GM12892 (cell line): ENCODE measurements at places on chromosomes 1 and 21.

GRCh38 chr1:156153362-156153761 lies at the start of gene SEMA4A:
SEMA4A (plus strand) TSS chr1:156153585; CDS start chr1:156154579, 994 bp downstream.
- DNase-seq = no peak

- no peak for DNase-seq
Measured at GRCh38 chr1:206565995-206566394, 46.3 kb downstream of the EIF2D start.

DNA sequence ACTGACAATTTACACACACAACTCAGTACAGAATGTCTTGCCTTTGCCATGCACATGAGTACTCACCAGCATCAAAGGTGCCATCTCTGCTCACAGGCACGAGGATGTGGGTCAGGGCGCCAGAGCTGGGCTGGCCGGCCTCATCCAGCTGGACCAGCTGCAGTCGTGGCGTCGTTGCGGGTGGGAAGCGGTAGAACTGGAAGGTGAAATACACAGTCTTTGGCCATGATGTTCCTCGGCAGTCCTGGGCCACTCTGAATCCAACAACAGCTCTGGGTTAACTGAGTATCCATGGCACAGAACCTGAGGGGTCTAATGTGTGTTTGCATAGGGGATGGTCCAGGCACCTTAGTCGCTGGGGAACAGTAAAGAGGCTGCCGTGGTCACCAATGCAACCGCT lies 87.7 kb downstream of the NPHP4 start:
- no peak for DNase-seq

- DNase-seq = no peak
Measured at GRCh38 chr1:116521186-116521585, 49.6 kb downstream of the CD58 start.

DNA sequence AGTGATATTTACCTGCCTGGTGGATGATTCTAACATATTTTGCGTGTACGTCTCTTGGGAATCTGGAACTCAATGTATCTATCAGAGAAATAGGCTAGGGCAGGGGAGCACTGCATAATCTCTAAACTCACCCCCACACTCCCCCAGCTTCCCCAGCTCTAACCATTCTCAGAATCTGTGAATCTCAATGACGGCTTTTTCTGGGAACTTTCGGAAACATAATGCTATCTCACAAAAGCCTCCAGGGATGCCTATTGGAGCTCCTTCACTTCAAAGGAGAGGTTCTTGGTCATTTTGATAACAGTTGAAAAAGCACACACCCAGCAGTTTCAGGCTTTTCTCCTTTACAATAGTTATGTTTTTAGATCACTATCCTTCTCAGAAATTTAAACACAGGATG lies 113.8 kb upstream of the MAGI3 start:
- no peak for DNase-seq

DNA sequence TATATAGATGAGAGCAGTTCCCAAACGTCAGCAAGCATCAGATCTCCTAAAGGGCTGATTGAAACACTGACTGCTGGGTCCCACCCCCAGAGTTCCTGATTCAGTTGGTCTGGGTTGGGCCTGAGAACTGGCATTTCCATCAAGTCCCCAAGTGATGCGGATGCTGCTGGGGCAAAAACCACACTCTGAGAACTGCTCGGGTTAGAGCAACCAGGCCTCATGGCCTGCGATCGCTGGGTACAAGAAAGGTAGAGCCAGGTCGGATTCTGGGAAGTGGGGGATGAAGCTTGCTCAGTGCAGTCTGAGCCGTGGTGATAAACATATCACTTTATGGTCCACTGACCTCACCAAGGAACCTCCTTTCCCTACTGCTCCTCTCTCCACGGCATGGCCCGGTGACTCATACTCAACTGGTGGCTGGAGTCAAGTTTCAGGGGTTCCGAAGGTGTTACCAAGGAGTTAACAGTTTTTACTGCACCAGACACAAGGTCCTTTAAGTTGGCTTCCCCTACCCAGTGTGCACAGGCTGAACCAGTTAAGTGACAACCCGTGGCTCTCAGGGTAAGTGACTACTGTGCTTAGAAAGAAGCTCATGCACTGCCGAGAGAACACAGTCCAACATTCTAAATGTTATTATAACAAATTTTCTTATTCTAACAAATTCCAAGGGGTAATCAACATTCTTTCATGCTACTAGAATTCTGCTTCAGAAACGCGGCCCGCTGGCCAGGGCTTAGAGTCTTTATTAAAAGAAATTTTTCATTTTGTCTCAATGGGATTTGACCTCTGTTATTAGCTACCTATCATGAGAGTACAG lies 153.5 kb downstream of the TGFBR3 start:
- peak; percentile 25 for DNase-seq

- no peak for DNase-seq
Measured at GRCh38 chr1:173627269-173627668, 7.9 kb upstream of the TEX50 start.

- DNase-seq = no peak
Measured at GRCh38 chr1:32372149-32372756, 9.9 kb downstream of the TSSK3 start.

DNA sequence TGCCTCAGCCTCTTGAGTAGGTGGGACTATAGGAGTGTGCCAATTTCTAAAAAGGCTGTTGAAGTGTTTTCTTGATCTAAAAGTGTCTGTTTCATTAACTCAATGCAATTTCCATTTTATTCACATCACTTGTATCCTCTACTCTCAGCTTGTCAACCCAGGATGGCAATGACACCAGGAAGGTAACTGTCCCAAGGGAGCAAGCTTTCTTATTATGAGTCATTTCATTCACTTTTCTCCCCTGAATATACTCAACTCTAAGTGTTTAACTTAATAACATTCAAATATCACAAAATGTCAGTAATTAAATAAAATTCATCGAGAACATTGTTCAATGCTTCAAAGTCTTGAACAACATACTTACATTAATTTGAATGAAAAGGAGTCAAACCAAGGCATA lies 22.9 kb upstream of the GFI1 start:
- no peak for DNase-seq

GRCh38 chr1:93623875-93624274 lies 57.8 kb downstream of the BCAR3 start:
- DNase-seq = no peak

GRCh38 chr1:115726161-115726560 lies 42.4 kb downstream of the CASQ2 start:
- DNase-seq = no peak

GRCh38 chr21:31221043-31221442 lies 123.0 kb downstream of the TIAM1 start:
- DNase-seq = no peak

GRCh38 chr1:18199462-18199861 lies 91.9 kb downstream of the IGSF21 start:
- DNase-seq = no peak

GRCh38 chr1:65527707-65528503 lies 107.4 kb downstream of the LEPR start:
- no peak for DNase-seq

- DNase-seq = no peak
Measured at GRCh38 chr1:8015809-8016165, 10.3 kb downstream of the ERRFI1 start.

- DNase-seq = no peak
Measured at GRCh38 chr1:179141592-179142251, 59.9 kb downstream of the TOR3A start.

DNA sequence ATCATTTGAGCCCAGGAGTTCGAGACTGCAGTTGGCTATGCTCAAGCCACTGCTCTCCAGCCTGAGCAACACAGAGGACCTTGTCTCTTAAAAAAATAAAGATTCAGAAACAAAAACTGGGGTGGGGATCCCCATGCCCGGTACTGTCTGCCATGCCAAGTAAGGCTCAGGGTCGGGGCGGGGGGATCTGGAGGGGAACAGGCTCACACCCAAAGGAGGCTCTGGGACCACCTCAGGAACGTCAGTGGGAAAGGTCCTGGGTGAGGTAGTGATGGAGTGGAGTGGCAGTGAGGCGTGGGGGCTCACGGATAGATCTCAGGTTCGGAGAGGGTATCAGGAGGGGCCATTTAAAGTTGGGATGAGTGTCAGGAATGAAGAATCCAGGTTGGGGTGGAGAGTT lies 765 bp upstream of the S100A4 start:
- no peak for DNase-seq

DNA sequence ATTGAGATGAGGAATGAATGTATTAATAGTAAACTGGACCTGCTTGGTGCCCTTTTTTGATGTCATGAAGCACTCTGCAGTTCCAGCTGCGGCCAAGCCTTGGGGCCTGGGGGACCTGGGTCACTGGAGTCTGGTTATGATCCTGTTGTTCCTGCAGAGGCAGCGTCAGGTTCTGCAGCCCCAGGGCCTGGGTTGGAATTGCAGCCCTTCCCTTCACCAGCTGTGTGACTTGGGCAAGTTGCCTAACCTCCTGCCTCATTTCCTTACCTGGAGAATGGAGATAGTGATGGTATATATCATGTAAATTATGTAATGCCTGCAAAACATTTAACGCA lies 9.1 kb upstream of the ATP5PO start:
- DNase-seq = no peak

GRCh38 chr1:23743287-23744152 lies at the start of gene ELOA:
ELOA (plus strand) TSS chr1:23743471; CDS start chr1:23743504, 33 bp downstream.
- DNase-seq = peak; percentile 90

- DNase-seq = no peak
Measured at GRCh38 chr1:6185635-6186382, 5.7 kb upstream of the CHD5 start.

GRCh38 chr1:111139324-111139955 lies 453 bp downstream of the DRAM2 start:
- peak; percentile 40 for DNase-seq

DNA sequence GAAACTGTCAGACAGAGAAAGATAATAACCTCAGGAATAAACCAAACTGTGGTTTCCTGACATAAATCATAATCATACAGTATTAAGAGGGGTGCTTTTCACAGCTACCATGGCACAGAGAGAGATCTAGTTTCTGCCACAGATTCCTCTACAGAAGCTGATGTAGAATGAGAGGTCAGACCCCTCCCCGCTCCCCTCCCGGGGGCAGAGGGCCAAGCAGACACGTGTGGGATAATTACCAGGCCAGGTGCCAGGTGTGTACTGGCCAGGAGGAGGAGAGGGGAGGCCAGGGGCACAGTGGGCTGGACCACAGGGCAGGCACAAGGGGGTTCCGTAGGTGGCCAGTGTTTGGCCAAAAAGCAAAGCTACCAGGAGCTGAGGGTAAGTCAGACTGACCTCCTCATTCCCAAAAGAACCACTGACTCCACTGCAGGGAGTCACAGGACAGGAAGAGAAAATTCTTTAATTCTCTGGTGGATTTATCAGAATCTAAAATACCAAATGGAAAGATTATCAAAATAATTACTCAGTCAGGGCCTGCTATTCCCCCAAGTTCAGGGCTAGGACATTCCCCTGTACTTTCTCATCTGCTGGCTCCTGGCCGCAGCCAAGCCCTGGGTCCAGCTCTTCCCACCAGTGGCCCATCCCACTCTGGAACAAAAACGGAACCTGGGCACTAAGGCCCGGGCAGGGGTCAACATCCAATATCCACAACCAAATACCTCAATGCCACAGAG lies 30.0 kb downstream of the C2CD2 start:
- no peak for DNase-seq

- no peak for DNase-seq
Measured at GRCh38 chr1:199362996-199363395, 664.5 kb upstream of the NR5A2 start.

DNA sequence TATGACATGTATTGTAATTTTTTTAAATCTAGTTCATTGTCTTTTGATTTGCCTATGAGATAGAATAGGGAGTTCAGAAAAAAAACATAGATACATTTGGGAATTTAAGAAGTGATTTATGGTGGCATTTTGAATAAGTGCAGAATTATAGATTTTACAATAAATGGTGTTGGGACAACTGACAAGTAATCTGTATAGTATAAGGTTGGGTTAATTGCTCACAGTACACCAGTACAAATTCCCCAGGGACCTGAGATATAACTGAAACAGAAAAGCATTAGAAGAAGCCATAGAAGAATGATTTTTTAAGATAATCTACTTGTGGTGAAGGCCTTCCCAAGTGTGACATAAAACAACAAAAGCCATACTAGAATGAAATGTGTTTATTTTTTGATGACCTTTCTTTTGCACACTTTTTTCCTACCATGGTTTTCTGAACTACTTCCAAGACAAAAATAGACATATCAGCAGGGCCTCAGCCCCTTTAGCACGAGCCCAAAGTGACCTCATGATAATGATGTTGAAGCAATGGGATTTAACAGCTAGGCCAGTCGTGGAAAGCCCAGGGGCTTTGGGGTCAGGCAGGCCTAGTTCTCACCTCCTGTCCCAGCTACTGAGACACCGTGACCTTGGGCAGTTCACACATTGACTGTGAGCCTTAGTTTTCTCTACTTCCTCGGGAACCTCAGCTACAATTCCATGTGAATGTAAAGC lies 87.4 kb downstream of the GREM2 start:
- DNase-seq = no peak

DNA sequence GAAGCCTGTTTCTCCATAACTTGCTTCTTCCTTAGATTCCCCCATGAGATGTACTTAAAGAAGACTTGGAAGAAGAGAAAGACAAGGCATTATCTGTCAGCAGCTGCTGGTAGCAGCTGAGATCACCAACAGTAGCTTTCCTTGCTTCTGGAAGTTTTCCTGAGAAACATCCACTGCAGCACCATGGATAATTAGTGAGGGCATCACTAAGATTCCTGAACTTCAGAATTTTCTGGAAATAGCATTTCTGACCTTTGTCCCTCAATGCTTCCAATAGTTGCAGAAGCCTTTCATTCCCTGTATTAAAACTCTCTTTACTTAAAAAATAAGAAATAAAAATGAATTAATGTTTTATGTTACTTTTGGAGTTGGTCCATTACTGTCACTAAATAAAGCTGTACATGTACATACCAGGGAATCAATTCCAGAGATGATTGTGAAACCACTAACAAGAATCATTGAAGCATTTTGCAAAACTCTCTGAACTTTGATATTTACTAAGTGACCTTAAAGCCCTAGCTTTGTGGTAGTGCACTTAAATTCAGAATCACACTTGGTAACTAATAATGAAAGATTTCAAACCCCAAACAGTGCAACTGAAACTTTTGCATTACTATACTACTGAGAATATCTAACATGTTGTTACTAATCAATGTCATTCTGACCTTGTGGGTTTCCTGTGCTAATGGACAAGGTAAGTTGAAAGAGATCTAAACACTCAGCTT lies at the start of gene CFHR4:
TSS of gene CFHR4 (plus strand) at position 538 of the 725 bp plus-strand sequence. CDS start at position 637, 99 bp downstream.
- DNase-seq = no peak

GRCh38 chr1:161013488-161014230 lies 7.3 kb downstream of the F11R start:
- peak; percentile 76 for DNase-seq

GRCh38 chr1:111690306-111690617 lies 48.9 kb downstream of the INKA2 start:
- DNase-seq = no peak

DNA sequence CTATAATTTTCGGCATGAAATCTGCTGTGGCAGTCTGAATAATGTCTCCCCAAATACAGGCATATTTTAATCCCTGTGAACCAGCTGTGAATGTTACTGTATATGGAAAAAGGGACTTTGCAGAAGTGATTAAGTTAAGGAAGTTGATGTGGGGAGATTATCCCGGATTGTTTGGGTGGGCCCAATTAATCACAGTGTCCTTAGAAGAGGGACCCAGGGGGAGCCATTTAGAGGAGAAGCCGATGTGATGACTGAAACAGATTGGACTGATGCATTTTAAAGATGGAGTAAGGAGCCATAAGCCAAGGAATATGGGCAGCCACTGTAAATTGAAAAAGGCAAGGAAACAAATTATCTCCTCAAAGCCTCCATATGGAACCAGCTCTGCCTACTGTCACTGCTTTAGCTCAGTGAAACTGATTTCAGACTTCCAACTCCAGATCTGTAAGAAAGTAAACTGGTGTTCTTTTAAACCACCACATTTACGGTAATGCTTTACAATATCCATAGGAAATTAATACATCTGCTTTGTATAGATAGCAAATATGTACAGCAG lies 61.1 kb upstream of the GPR88 start:
- no peak for DNase-seq
